G401 (cell line): ENCODE measurements at places on chromosomes 12 and 14.

DNA sequence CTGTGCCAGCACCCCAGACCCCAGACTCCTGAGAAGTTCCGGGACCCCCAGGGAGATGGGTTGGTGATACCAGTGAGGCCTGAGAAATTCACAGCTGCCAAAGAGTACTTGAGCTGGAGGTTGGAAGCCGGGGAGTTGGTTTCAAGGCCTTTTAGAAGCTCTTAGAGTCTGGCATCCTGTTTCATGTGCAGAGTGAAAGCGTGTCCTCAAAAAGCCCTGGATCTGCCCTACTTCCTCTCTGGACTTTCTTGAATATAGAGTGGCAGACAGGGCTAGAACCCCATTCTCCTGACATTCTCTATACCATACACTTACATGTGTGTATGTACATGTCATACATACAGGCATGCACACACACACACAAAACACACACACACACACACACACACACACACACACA, 31.3 kb upstream of the PPM1A start:
- DNase-seq: no peak

DNA sequence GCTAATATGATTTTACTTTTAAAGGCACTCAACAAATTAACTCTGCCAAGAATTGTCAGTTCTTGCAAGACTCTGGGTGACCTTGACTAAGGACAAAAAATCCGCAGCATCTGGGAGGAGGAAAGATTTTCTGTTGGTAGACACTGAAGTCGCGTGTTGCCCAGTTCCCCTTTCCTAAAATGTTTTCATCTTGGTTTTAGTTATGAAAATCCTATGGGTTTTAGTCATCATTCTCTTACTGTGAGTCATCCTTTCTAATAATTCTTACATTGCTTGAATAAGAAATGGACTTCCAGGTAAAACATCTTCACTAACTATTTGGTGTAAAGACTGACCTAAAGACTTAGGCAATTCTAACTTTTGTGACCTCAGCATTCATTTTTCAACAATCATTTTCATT, 9.1 kb downstream of the GSG1 start:
- no peak for DNase-seq

- no peak for DNase-seq
Measured at GRCh38 chr14:68628605-68629310, 164.1 kb downstream of the ZFP36L1 start.

DNA sequence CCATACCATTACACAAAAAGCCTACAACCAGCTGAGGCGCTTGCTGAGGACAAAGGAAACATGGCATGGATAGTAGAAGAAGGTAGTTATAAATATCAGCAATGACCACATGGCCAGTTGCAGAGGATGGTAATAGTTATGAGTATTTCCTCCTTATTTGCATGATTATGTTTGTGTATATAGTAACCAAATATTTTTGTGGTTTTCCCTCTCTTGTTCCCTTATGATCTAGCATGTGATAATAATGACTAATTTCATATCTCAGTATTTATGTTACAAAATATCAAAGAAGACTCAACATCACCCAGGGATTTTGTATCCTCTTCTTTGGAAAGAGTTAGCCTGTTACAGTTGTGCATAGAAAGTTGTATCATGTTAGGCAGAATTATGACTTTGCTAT, 13.5 kb upstream of the CATSPERB start:
- DNase-seq: no peak

- no peak for DNase-seq
Measured at GRCh38 chr14:34404416-34404815, 57.6 kb downstream of the SPTSSA start.

GRCh38 chr14:99522457-99522891, 41.3 kb downstream of the CCNK start:
- peak; percentile 11 for DNase-seq

GRCh38 chr12:124379379-124379937, 84.6 kb downstream of the RFLNA start:
- DNase-seq: no peak

GRCh38 chr14:101128478-101129321, 225.2 kb upstream of the RTL1 start:
- no peak for DNase-seq
